ENCODE measurements at places on chromosomes 3 and 15.
A peak's percentile ranks its signal among the peaks of the same experiment; 100 is the strongest.

- DNase-seq: no peak
Measured at GRCh38 chr15:100681335-100681746, 79.0 kb downstream of the ASB7 start.

DNA sequence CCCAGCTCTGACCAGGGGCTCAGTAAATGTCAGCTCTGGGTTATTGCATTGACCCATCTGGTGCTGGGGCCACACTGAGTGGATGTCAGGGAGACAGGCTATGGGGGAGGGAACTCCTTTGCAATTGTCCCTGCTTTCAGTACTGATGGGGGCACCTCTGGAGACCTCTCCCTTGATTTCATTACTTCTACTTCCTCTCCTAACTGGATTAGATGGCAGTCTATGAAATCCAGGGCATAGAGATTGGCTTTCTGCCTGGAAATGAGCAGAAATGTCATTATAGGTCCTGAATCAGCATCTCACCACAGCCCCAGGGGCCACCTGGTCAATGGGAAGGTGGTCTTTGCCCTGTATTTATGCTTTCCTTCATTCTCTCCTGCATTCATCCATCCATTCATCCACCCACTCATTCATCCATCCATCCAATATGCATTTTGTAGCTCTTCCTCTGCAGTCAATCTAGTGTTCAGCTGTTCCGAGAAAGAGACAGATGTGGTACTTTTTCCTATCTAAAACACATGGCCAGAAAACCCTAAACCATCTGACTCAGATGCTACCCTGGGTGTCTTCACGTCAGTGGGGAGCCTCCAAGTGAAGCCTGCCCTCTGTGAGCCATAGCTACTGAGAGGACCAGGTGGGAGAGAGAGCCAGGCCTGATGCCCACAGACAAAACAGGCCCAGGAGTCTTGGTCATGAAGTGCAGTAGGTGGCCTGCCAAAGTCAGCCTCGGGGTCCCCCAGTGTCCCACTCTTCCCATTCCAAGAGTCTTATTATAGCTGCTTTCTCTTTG lies 57.1 kb downstream of the CCDC33 start:
- DNase-seq: no peak

- no peak for DNase-seq
Measured at GRCh38 chr3:101810022-101810418, 31.0 kb downstream of the NXPE3 start.

DNA sequence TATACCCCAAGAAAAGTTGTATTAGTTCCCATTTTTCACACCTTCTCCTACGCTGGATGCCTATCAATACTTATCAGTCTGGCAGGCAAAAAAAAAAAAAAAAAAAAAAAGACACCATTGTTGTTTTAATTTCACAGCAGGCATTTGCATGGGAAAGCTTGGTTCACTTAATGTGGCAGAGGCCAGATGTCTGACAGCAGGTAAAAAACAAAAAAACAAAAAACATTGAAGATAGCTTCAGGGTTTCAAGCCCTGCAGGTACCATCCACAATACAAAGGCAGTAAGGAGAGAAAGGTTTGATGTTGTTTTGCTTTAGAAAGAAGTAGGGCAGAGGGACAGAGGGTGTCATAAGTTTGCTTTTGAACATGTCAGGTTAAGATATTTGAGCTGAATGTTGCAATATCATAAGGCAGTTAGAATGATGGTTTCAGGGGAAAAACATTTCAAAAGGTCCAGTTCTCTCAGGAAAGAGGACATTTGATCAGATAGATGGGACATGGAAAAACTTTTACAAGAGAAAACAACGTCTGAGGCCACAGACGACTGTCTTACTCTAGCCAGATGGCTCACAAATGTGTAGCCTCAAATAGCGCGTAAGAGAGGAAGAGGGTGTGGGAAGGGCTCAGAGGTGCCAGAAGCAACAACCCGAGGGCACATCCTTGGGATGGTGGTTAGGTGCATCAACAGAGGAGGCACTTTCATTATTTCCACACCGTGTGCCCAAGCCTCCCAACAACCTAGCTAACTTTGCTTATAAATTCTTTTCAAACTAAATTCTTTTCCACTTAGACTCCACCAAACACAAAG lies 25.7 kb downstream of the PCOLCE2 start:
- peak; percentile 74 for DNase-seq

- DNase-seq: no peak
Measured at GRCh38 chr3:129702934-129703712, 96.6 kb upstream of the PLXND1 start.

DNA sequence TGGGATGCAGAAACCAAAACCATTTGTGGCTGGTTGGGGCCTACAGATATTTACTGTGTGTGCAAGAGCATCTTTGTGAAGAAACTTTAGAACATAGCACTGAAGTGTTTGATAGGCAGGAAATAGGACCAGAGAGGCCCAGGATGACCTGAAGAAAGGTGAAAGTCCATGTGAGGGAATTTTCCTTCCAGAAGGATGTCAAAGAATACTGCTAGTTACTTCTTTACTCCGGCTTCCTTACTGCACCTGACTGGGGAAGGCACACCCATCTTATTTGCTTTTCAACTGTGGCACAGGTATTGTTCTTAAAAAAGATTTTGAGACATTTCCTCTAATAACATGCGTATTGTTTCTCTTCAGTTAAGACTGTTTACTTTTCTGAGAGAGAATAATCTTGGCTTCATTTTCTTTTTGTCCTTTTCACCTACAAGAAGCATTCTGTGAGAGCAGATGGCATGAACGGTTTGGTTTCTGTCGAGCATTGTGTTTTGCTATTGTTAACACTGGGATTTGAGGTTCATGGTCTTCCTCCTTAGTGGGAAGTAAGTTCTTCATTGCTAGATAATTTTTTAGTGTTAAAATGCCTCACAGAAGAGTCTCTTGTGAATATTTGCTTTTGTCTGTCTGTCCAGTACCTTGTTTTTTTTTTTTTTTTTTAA lies 71.5 kb downstream of the SLCO3A1 start:
- DNase-seq: no peak

- DNase-seq: no peak
Measured at GRCh38 chr15:66053991-66054390, 184.7 kb downstream of the RAB11A start.

DNA sequence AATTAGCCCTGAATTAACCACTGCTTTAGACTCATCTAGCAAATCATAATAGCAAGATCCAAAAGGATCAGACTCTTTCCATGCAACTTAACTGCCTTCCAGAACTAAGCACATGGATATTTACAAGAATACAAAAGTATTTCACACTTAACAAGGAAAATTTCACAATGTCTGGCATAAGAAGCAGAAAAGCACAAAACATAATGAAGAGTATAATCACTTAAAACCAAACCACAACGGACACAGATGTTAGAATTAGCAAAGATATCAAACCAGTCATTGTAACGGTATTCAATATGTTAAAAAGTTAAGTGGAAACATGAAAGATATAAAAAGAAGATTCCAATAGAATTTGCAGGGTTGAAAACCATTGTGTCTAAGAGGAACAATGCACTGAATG lies 51.5 kb upstream of the COL6A6 start:
- DNase-seq: no peak

DNA sequence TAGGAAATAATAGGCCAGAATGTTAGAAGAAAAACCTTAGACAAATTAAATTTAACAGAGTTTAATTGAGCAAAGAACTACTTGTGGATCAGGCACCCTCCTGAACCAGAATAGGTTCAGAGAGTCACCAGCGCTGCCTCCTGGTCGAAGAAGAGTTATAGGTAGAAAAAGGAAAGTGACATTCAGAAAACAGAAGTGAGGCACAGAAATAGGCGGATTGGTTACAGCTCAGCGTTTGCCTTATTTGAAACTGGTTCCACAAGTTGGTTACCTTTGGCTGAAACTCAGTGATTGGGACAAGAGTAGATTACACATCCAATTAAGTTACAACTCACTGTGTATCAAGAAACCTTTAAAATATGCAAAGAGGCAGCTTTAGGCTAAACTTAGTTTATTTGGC lies 4.4 kb downstream of the AADAC start:
- DNase-seq: no peak

- no peak for DNase-seq
Measured at GRCh38 chr15:78104566-78105475, 12.5 kb downstream of the SH2D7 start.

DNA sequence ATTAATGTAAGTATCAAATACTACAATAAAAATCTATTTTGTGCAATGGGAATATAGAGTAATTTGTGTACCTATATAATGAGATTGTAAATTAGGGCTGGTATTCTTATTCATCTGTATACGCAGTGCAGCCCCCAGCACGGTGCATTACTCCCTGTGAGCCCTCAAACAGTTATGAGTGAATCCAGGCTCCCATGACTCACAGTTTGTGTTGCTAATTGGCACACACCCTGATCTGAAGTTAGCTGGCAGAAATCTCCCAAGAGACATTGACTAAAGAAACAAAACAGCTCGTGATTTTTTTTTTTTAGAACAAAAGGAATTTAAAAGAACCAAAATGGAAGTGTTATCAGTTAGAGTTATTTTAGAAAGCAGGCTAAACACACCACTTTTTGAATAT lies 15.7 kb downstream of the GK5 start:
- DNase-seq: no peak

DNA sequence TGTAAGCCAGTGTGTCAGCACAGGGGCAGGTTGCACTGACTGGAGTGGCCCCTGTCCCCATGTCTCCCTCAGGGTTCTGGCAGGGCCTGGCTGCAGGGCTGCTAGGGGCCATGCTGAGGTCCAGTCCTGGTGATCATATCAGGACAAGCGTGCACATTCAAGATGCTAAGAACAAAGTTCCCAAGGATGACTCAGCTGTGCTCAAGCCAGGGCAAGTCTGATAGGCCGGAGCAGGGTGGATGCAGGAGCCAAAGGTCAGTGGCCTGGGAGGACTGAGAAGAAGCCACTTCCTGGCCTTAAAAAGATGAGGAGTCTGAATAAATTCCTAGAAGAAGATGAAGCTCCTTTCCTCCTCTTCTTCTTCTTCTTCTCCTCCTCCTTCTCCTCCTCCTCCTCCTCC lies 353.2 kb downstream of the AGBL1 start:
- DNase-seq: no peak

GRCh38 chr15:57229051-57229450 lies 147.3 kb upstream of the CGNL1 start:
- DNase-seq: no peak

GRCh38 chr3:52437326-52438103 lies 7.4 kb downstream of the SEMA3G start:
- DNase-seq: no peak

DNA sequence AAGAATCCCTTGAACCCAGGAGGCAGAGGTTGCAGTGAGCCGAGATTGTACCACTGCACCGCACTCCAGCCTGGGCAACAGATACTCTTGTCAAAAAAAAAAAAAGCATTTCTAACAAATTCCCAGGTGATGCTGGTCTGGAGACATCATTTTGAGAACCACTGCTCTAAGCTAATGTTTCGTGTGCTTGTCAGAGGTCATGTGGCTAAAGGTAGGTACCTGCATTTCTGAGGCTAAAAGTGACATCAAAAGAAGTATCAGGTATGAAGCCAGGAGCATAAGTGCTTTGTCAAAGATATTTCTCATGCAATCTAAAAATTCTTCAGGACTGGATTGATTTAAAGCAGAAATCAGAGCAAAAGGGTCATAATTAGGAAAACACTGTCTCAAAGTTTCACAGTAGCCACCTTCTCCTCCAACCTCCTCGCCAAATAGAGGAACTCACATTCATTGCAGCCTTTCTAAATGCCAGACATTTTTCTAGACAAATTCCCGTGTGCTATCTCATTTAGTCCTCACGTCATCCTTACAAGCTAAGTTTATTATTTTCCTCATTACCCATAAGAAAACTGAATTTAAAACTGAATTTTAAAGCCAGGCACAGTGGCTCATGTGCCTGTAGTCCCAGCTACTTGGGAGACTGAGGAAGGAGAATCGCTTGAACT lies 25.7 kb upstream of the GSK3B start:
- no peak for DNase-seq

DNA sequence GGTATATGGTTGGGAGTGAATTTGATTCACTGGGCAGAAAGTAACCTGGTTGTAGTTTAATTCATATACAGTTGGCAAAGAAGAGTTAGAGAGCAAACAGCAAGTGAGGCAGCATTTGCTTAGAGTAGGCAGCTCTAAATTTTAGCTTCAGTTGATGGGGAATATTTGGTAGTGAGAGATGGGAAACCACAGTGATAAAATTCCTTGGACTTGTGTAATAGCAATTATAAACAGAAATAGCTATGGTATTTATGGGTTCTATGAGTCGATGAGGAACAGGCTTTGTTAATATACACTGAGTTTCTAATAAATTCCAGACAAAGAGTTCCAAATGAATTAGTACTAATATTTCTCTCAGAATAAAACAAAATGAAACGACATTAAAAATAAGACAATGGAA lies 894.0 kb downstream of the ROBO2 start:
- no peak for DNase-seq

- DNase-seq: peak; percentile 57
Measured at GRCh38 chr3:85567071-85567676, 608.4 kb downstream of the CADM2 start.

DNA sequence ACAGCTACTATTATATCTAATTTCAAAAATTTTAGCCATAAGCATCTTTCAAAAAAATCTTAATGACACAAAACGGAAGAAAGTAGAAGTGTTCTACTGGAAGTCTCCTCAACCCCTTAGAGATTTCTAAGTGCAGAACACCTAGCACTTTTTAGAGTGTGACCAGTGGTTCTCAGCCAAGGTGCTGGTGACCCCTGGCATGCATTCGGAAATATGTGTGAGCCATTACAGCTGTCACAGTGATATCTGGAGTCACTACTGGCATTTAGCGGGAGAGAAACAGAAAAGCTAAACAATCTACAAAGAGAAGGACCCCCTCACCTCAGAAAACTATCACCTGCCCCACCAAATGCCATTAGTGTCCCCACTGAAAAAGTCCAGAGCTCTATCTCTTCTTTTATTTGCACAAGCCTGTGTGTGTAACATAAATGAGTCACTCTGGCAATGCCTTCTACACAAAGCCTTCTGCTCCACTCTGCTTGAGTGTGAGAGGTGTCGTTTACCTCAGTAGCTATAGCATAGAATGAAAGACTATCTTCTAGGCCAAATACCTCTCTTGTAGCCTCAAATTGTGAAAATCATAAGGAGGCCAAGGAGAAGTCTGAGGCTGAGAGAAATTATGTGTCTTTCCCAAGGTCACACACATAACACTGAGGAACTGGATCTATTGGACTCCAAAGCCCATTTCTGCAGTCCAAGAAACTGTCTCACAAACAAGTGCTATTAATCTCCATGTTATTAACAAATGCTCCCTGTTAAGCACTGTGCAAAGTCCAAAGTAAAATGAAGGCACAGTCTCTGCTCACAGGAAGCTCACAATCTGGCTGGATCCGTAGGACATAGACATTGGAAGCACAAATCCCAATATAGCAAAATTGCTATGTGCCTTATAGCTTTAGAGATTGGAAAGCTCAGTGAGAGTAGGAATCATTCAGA lies 28.5 kb upstream of the KCNMB2 start:
- no peak for DNase-seq

Measured in RPMI8226 (cell line).